Stimulated activated CD4-positive, alpha-beta T cell treated with anti-CD3 and anti-CD28 coated beads, Interleukin-2, amount 100 ng/mL, for 24 hours (primary cell): ENCODE measurements at places on chromosomes 13 and 19.

- no peak for DNase-seq
These were observed 26.8 kb upstream of the CXCL17 start for GRCh38 chr19:42469311-42470235.

DNA sequence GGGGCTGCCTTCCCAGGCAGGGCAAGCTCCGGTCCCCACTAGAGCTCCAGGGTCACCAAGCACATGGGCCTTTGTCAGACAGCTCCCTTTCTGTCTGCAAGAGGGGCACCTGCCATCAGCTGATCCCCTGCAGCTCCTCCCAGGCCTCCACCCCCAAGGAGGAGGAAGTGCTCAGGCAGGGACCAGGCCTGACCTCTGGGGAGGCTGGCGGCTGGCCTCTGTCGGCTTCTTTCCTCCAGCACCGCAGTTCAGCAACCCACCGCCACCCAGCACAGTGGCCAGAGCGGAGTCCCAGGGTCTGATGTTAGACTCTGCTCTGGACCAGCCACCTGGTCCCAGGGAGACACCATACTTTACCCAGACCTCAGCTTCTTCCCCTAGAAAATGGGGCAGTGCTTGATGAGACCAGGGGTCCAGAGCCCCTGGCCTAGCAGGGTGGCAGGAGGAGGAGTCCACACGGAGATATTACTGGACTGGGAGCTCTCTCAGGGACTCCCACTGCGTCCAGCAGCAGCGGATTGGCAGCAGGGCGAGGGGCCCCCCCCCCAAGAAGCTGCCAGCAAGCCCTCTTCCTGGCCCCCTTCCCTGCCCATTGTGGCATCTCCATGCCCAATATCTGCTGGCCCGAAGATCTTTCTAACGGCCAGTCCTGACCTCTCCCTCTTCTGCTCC, 24.1 kb downstream of the NKPD1 start:
- no peak for DNase-seq

DNA sequence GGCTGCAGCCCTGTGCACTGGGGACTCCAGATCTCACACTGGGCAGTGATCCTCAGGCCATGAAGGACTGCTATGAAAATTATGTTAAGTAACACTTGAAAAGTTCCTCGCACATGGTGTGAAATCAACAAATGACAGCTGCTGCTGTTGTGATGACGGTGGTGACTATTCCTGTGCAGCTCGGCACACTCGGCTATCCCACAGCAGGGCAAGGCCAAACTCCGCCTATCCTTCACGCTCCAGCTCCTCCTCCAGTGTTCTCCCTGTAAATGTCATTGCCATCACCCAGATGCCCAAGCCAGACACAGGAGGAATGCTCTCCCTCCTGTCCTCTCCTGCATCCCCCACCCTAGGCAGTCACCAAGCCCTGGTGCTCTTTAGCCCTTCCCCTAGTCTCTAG, 31.3 kb downstream of the GRIK5 start:
- DNase-seq = no peak

DNA sequence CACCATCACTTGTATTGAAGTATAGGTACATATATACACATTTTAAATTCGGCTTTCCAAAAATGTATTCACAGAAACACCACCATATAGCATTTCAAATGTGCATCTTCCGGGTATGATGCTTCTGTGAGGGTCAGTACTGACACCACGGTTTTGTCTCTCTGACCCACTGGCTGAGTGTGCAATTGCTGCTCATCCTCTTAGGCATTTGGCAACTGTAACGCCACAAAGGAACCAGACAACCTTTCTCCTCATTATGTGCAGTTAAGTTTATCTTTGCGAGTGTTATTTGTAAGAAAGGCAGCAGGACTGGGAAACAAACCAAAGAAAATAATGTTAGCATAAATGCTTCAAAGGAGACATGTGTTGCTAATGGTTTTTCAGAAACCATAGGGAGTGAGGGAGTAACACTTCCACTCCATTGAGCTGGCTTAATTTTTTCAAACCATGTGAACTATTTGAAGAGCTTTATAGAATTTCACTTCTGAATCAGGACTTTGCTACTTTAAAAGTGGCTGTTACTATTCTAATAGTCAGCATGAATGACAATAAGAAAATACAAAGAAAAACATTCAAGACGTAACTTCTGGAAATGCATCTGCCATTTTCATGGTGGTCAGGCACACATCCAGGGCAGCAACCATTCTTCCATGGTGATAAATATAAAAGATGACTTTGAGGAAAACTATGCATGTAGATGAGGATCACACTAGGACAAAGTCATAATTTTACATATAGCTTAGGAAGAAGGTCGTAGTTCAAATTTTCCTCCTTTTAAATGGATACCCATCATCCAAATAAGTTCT, 423.3 kb downstream of the MZT1 start:
- DNase-seq = no peak

GRCh38 chr19:55635334-55635717, 5.5 kb upstream of the ZNF580 start:
- DNase-seq = no peak
